ENCODE measurements at places on chromosomes 3 and 15.

DNA sequence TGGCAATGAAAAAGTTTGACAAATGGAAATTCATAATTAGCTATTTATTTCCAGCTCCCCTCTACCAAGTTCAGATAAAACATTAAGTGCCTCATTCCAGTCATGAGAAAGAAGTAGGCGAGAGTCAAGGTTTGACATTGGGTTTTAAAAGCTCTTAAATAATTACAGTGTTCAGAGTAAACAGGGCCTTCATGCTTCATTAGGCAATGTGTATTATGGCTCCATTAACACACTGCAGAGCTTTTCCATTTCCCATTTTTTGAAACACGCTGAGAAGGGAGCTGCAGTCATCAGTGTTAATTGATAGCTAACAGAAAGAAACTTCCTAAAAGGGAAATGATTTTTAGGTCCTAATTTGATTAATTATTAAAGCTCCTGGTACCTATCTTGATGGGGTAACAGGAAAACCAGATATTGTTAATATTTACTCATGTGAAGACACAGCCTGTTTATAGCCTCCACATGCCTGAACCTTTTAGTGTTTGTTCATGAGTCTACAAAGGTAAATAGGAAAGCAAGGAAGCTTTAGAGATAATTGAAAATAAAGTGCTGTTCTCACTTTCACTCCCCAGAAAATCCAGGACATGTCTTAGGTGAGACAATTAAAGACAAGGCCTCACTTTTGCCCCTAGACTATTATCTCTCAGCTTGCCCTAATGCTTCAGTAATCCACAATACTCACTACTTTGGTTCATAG, 28.7 kb downstream of the SST start:
- no peak for DNase-seq

DNA sequence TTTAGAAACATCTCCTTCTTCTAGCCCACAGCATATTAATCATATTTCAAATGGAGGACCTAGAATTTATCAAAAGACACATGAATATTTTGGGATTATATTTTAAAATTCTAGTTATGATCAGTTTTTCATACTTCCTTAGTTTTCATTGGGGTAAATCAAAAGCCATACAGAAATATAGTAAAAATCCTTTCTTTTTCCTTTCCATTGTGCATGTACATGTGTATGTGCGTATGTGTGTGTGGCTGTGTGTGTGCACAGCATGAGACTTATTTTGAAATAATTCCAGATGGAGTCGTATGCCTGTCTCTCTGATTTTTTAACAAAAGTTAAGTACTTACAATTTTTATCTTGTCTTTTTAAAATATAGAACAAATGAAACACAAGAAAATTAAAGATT, 94.5 kb downstream of the ARPP21 start:
- DNase-seq, result no peak

DNA sequence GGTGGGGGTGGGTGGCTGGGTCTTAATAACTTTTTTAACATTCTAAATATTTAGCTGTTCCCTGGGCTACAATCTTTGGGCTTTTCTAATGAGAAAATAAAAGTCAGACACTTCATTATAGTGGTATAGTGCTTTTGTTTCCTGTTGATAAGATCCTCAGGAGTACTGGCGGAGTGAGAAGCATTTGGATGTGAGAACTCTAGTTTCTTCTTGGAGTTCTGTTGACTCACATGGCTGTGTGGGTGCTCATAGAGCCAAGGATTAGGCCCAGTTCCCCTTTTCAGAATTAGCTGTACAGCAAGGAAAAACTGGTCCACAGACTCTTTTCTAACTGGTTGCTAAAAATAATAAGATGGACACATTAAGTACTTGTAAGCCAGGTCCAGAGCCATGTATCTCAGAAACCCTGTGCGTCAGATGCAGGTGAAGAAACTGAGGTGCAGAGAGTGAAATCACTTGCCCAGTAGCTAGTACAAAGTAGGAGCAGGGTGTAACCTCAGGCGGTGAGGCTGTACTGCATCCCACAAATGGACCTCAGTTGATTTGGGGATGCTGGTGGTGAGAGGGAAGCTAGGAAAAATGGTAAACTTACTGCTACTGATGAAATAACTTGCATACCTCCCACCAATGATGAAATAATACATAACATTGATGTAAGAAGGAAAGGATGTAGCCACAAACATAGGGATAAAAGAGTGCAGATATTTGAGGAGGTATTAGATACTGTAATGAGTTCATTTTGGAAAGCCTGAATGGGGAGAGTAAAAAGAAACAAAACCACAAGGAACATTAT, 2.3 kb downstream of the ITPR1 start:
- no peak for DNase-seq

GRCh38 chr15:81097890-81098280, 36.2 kb upstream of the CFAP161 start:
- DNase-seq, result no peak

GRCh38 chr15:72535911-72536310, 61.8 kb downstream of the ARIH1 start:
- no peak for DNase-seq

- no peak for DNase-seq
These were observed 169.0 kb upstream of the NECTIN3 start for GRCh38 chr3:110902453-110903085.

GRCh38 chr3:168472783-168473182, 377.1 kb upstream of the GOLIM4 start:
- DNase-seq, result no peak

DNA sequence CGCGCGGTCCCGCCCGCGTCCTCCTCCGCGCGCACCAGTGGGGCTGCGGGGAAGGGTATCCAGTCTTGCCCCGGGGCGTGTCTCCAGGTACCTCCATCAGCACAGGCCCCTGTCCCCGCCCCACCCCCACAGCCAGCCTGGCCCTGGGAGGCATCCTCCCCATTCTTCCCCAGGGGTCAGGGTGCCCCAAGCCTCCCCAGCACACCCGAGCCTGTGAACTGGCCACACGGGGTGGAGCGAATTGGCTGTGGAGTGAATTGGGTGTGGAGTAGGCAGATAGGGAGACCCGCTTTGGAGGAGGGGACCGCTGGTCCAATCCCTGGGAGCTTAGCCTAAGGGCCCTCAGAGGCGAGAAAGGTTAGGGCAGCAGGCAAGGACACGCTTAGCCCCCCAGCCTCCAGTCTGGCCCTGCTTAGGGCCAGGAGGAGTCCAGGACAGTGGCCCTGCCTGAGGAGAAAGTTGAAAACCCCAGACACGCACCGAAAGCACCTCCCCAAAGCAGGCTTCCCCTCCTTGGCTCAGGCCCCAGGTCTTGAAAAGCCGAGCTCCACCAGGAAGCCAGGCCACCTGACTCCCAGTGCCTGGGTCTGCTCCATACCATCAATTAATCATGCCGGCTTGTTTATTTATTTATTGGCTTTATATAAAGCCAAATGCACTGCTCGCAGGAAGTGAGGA, 107.7 kb upstream of the SLC6A11 start:
- no peak for DNase-seq

DNA sequence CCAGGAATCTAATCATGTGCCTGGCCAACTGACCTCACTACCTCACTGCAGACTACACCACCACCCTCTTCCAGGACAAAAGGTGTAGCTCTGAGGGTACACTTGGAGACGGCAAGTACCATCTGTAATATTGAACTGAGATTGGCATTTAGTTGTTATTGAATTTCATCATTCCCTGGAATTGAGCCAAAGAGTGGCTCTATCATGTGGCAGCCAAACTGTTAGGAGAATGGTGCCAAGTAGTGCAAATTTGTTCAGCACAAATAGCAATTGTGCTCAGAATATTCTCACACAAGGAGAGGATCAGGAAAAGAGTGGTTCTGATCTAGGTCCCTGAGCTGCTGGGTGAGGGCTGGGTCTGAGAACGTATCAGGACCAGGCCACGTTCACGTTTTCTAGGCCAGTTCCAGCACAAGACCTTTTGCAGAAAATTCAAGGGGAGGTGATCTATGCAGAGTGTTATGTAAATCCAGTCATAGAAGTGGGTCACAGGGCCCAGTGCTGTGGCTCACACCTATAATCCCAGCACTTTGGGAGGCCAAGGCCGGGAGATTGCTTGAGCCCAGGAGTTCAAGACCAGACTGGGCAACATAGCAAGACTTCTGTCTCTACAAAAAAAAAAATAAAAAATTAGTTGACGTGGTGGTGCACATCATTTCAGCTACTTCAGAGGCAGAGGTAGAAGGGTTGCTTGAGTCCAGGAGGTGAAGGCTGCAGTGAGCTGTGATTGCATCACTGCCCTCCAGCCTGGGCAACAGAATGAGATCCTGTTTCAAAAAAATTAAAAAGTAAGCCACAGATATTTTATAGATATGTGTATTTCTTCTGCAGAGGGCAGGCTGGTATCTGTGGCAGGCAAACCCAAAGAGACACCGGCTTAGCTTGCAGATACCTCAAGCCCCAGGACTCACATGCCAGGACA, 31.9 kb upstream of the CFAP161 start:
- DNase-seq, result no peak

DNA sequence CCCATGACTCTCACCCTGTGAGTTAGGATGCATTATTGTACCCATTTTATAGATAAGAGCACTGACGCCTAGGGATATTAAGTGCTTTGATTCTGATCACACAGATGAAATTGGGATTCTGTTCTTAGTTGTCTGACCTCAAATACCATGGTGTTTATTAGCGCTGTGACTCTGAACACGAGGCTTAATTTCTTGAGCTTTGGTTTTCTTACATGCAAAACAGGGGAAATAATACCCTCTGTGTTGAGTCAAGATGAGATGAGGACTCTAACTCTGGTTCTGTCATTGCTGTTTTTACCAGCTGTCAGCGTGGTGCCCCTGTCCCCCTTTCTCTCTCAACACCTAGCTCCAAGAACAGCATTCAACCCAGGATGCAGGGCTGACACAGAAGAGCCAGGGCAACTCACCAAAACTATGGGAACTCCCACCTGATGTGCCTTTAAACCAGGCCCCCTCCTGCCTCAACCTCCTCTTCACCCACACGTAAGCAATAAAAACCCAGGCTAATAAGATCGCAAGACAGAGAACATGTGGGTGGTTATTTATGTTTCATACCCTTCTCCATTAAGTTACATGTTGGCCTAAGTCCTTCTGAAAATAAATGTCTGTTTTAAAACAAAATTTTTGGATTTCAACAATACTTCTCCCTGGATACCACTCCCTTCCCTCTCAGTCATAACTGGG, 100.1 kb upstream of the SPATA12 start:
- DNase-seq, result no peak

DNA sequence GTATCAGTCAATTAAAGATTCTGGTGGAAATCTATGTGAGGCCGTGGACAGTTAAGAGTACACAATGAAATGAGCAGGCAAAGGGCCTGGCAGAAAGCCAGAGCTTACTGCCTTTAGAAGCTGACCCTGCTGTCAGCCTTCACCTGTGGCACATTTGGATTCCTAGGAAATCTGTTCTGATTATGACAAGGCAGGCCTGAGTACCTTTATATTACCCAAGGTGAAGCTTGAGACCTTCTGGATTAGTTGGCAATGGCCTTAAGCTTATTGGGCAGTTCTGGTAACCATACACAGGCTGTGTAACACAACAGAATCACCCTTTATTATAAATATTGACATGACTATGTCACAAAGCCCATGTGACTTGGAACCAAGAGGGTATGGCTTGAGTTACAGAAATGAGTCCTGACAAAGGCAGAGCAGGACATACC, 43.2 kb downstream of the NBEAL2 start:
- no peak for DNase-seq

DNA sequence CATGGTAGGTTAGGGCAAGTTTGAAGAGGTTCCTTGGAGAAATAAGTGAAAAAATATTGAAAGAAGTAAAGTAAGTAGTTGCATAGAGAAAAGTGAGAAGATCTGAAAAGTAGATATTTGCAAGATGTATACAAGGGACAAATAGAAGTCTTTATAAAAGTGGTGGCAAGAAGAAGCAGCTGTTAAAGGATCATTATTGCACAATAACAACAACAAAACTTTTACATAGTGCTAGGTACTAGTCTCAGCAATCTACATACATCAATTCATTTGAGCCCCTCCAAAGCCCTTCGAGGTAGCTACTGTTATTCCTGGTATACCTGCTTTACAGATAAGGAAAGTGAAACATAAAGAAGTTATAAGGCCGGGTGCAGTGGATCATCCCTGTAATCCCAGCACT, 239.6 kb downstream of the MEIS2 start:
- DNase-seq, result no peak

DNA sequence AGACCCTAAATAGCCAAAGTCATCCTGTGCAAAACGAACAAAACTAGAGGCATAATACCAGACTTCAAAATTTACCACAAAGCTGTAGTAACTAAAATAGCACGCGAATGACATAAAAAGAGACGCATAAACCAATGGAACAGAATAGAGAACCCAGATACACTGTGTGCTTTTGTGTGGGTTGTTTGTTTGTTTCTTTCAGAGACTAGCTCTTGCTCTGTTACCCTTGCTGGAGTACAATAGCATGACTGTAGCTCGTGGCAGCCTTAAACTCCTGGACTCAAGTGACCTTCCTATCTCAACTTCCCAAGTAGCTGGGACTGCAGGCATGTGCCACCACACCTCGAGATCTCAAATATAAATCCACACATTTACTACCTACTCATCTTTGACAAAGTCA, 1314.6 kb upstream of the GBE1 start:
- no peak for DNase-seq

- no peak for DNase-seq
These were observed 71.6 kb downstream of the FLNB start for GRCh38 chr3:58079773-58080172.

GRCh38 chr3:157065201-157065600, 94.7 kb downstream of the CCNL1 start:
- DNase-seq, result no peak

DNA sequence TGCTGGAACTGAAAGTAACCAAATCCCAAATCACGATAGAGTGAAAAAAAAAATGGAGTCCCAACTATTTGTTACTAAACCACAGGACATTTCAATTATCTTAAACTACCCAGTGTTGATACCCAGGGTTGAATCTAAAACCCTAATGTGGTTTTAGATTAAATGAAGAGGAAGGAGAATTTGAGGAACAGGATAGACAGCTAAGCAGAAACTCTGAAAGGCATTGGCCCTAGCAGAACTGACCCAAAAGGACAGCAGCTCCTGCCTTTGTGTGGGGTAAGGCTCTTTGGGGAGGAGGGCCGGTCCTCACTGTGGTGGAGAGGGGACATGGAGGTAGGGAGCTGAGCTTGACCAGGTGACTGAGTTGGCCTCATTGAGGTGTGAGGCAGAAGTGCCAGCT, 30.7 kb upstream of the SNRK start:
- DNase-seq, result no peak

- DNase-seq, result no peak
These were observed 16.0 kb upstream of the MYO1E start for GRCh38 chr15:59388670-59389069.

DNA sequence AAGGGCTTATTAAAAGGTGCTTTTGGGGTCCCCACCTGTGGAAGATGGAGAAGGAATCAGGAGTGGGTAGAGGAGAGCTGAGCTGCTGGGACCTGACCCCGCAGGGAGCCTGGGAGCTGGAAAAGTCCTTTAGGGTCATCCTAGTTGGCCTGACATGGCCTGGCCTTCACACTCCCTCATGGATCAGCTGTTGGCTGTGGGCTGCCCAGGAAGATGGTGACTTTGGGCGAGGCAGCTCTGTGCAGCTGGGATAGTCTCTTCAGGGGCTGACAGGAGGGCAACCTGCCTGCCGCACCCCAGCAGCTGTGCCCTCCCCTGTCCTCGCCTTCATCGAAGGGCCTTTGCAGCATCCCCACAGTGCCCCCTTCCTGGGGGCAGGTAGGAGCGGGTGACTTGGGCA, 6.6 kb downstream of the LIMD1 start:
- DNase-seq, result no peak

- DNase-seq, result no peak
These were observed 261.2 kb downstream of the PTPRG start for GRCh38 chr3:61822588-61822987.

- DNase-seq, result no peak
These were observed 49.7 kb downstream of the XXYLT1 start for GRCh38 chr3:195221015-195221853.

- no peak for DNase-seq
These were observed 36.0 kb downstream of the GRAMD2A start for GRCh38 chr15:72161361-72162132.

All from urinary bladder (tissue), 4 donors.